ENCODE measurements at places on chromosomes 6 and 20.

DNA sequence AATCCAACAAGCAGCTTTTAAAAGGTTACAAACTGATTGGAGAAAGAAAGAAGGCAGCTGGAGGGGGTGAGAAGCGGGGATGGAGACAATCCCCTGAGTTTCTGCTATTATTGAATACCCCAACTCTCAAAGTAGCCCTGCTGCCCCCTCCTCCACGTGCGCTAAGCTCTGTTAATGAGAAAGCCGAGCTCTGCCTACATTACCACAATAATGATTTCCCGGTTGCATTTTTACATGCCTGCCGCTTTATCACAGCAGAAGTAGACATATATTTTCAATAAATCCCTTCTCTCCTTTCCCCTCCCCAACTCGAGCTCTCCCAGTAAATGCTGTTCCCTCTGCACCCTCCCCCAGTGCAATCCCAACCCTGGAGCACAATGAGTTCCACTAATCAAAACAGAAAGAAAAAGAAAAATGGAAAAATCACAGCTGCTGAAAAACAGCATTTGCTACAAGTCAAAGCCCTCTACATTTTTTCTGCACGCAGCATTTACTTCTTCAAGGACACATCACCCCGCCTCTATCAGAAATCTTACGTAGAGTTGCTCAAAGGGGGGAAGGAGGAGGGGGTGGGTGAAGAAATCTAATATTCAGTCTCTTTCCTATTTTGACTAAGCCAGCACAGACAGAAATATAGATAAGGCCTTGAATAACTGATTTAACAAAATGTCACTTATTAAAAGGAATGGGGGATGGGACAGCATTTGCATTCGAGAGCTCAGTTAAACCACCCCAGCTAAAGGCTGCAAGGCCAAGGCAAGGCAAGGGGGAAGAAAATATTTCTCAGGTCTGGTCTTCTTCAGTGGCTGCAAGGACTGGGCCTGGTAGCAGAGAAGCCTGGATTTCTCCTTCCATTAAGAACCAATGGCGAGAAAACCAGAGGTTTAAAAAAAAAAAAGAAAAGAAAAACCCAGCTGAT lies 10.7 kb downstream of the TRERF1 start:
- no peak for DNase-seq

GRCh38 chr20:25390538-25391528 lies at the start of gene ABHD12:
TSS of gene ABHD12 (minus strand) at chr20:25390835. CDS start at chr20:25390703, 132 bp downstream.
- peak; percentile 93 for DNase-seq

GRCh38 chr6:82033631-82034211 lies 213.8 kb downstream of the IBTK start:
- DNase-seq: no peak

DNA sequence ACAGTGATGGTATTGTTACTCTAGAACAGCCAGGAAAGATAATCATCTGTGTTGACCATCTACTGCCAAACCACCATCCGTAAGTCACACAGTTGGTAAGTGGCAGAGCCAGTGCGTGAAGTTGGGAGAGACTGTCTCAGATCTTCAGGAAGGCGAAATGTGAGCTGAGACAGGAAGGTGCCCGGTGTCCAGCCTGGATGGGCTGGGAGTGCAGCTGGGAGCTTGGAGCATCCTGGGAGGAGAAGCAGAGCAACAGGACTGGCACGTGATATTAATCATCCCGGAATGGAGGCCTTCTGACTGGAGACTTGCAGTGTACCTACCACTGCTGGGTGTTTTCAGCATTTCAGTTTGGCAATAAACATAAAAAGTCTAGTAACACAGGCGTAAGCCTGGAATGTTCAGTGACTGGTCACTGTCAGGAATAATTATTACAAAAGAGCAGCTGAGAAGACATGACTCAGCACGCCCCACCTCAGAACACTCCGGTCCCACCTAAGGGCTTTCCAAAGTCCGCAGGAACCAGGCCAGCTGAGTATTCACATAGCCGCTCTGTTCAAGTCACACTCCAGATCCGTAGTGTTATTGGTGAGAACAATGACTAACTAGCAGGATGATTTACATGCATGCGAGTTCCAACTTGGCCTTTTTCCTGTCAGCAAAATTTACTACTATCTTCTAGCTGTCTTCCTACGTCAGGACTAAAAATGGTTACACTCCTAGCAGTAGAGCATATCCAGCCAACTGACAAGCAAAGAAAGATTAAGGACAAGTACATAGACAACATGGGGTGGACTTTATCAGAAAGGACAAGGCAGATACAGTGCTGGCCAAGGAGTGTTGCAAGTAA lies 45.1 kb upstream of the PNRC1 start:
- peak; percentile 97 for DNase-seq

DNA sequence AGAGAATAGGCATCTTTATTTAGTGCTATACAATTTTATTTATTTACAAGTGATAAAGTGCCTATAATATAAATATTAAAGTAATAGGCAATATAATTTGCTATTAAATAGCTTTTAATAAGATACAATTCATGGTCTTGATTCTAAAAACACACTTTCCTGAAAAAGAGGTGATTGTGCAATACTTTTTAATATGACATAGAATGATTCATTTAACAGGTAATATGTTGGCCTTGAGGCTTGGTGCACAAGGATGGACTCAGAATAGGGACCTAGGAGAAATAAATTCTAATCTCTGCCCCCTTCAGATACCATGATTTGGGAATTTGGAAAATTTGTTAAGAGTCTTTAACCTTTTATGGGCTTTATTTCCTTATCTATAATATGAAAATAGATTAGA lies 149.9 kb upstream of the FUT9 start:
- DNase-seq: no peak

DNA sequence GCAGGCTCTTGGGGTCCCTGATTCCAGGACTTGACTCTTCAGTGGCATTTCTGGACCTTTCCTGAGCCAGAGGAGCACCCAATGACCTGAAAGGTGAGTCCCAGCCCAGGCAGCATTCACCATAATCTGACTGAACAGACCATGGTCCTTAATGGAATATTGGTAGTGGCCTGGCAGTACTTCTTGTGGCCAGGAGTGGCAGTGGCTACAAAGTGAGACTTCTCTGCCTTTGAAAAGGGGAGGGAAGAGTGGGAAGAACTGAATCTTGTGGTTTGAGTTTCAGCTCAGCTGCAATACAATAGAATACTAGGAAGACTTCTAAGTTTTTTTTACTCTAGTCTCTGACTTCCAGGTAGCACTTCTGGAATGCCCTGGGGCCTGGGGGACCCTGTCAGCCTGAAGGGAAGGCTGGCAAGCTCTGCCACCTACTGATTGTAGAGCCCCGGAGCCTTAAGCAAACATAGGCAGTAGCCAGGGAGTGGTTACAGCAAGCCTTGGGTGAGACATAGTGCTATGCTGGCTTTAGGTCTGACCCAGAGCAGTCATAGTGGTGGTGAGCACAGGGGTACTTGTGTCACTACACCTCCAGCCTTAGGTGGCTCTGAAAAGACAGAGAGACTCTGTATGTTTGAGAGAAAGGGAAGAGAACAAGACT lies 674.2 kb upstream of the MANEA start:
- no peak for DNase-seq

DNA sequence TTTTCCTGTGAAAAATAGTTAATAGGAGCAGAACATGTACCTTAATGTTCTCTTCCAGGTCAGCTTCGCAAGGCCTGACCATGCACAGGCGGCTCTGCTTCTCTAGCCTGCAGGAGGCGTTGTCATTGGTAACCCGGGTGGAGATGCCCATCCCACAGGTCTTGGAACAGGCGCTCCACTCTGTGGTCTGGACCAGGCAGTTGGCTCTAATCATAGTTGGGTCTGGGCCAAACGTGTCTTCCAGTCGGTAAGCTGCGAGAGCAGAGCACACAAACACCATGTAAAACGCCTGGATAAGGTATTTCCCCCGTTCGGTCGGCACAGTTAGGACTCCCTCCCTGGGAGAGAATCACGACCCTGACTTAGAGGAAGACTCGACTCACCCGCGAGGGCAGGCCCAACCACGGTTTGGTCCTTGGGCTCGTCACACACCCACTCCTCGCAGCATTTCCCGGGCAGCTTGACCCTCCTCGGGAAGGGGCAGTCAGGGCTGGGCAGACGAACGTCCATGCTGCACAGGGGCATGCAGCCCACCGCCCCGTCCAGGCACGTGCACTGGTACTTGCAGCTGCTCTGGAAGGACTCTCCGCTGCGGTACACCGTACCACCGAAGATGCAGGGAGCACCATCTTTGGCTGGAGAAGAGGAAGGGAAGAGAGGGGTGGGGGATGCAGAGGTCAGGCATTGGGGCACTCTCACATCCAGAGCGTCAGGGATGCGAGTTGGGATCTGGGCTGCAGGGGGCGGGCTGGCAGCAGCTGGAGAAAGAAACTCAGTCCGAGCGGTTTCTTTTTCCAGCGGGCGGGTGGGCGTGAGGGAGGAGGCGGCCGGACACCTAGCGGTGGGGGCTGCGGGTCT lies 1.0 kb downstream of the CCN2 start:
- DNase-seq: peak; percentile 80

DNA sequence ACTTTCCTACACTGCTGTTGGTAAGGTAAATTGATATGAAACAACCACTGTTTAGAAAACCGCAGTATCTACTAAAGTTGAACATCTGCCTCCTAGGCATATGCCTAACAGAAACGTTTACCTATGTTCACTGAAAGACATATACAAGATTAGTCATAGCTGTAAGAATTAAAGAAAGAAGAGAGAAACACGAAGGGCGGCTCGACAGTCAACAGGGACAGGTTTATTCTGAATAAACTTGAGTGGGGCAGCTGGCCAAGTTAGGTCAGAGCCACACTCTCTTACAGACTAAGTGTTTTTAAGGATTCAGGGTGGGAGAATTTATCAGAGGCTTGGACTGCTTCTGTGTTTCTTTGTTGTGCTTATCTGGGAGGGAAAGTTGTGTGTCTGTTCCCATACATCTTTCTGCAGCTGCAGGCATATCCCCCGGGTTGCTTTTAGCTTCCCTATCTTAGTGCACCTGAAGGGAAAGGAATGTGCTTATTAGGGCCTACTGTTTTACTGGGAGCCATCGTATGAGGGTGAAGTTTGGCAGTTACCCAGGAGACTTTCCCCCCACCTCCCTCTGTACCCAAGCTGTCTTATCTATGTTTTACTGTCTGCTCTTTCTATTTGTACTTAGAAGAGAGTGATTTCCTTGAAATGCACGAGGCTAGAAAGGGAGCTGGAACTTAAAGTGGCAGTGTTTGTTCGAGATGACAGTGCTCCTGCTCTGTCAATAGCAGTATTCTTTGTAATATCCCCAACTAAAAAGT lies 20.4 kb downstream of the PROCR start:
- DNase-seq: no peak
